DMS79 (cell line): ENCODE measurements at places on chromosomes 6 and 20.

DNA sequence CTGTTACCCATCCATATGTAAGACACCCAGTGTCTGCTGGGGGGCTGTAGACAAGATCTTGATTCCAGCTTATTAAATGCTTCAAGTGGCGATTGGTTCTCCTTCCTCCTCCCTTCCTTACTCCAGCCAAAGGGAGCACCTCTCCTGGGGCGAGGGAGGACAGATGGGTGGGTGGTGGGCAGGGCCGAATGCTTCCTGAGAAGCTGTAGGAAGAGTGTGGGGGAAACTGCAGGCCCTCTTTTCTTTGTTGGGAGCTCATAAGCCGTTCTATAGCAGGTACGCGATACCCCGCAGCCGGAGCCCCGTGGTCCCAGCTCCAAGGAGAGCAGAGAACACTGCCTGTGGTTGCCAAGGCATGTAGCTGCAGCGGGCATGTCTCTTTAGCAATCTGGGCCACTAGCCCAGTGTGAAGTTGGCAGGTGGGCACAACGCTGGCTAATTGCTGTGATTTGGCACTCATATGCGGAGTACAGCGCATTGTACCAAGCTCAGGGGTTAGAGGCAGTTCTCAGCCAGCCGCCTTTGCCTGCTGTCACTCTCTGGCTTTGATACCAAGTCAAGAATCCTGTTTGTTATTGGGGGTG, 14.7 kb upstream of the KCNG1 start:
- no peak for DNase-seq

- no peak for DNase-seq
Measured at GRCh38 chr20:63041776-63042175, 35.0 kb upstream of the BHLHE23 start.

GRCh38 chr6:53916804-53917463, 122.1 kb downstream of the LRRC1 start:
- DNase-seq: no peak

DNA sequence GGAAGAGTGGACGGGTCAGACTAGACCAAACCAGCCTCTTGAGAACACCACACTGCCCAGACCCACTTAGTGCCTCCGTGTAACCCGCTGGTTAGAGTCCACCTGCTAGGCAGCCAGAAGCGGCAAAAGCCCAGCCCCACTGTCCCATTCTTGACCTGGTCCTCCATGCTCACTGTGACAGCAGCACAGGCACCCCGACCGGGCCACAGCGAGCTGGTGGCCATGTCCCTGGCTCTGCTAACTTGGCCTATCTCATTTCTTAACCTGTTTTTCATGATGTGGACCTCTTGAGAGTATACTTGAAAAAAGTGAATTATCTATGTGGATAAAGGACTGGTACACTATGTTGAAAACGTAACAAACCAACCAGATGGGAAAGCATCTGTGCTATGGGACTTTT, 44.9 kb upstream of the TMEM181 start:
- no peak for DNase-seq

- no peak for DNase-seq
Measured at GRCh38 chr20:20225325-20226043, 142.4 kb upstream of the INSM1 start.

GRCh38 chr6:106098383-106099234, 12.5 kb downstream of the PRDM1 start:
- DNase-seq: peak; percentile 33
